ENCODE measurements at places on chromosomes 16 and 17.

- DNase-seq = peak; percentile 41
Observed at GRCh38 chr16:1309888-1310831, 724 bp downstream of the UBE2I start.

DNA sequence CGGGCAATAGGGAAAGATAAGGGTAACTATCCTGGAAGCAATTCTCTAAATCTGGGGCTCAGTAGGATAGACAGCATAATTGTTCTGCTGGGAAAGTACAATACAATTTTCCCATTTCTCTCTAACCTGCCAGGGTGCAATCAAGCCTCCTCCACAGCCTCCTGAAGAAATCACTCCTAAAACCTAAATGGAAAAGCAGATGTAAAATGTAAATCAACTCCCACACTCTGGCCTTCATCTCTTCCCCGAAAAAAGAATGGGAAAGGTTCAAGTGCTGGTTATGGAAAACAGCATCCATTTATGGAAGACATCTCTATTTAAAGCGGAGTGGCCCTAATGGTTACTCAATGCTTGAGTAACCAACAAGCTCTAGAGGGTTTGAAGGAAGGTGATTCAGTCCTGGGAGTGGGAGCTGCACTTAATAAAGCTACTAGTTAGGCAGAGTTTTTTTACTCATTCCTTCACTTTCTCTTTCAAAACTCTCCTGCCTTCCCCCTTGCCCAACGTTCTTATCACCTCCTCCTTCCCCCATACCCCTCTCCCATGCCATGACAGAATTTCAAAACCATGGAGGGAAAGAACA is 5.1 kb downstream of the MMD start:
- DNase-seq = no peak

DNA sequence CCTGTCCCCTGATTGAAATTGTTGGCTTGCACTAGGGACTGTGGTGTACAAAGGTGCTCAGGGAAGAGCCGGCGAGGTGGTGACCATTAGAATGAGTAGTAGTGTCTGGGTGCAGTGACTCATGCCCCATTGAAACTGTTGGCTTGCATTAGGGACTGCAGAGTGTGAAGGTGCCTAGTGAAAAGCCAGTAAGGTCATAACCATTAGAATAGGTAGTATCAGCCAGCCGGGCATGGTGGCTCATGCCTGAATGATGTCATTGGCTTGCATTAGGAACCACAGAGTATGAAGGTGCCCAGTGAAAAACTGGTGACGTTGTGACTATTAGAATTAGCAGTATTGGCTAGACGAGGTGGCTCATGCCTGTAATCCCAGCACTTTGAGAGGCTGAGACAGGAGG is 78.9 kb downstream of the ABCC6 start:
- DNase-seq = no peak

DNA sequence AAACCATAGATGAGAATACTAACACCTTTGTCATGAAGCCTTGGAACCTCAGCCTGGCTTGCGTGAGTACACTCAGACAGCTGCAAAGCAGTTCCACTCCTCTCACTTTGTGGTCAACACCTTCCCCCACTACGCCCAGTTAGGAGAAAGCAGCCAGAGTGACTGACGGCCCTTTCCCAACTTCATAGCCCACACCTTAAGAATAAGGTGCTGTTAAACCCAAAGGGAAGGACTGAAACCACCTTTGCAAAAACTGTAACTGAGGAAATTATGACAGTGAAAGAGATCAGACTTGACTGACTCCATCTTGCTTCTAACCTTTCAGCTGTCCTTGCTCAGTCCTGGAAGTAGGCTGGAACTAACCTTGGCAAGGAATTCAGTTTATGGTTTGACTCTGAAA is 13.7 kb downstream of the N4BP1 start:
- no peak for DNase-seq

DNA sequence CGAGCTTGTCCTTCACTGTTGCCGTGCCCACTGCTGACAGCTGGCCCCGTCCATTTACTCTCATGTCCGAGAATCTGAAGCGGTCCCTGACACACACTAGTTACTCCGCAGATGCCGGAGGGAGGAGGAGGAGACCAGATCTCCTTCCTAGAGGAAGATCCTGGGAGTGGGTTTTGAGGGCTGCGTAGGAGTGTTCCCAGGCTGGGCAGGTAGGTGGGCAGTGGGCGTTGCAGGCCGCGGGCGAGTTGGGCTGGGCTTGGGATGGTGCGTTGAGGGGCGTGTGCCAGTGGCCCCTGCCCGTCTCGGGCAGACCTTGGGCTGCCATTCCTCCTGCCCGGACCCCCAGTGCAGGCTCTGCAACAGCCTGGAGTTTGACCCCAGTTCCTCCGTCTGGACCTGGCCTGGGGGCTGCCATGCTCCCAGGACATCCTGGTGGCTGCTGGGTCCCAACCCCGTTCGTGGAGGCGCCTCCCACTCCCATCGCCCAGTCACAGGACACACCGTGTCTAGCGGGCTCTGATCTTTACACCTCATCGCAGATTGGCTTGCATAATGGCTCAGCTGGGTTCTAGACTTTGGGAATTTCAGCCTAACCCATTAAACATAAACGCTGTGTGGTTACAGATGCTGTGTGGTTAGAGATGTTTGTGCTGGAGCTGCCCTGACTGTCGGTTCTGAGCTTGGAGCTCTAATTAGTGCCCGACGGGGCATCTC is 22.8 kb downstream of the CACNA1H start:
- DNase-seq = no peak

GRCh38 chr16:72793017-72793416 is 254.9 kb downstream of the ZFHX3 start:
- no peak for DNase-seq

- no peak for DNase-seq
Observed at GRCh38 chr17:63609816-63610573, 9.3 kb downstream of the TACO1 start.

DNA sequence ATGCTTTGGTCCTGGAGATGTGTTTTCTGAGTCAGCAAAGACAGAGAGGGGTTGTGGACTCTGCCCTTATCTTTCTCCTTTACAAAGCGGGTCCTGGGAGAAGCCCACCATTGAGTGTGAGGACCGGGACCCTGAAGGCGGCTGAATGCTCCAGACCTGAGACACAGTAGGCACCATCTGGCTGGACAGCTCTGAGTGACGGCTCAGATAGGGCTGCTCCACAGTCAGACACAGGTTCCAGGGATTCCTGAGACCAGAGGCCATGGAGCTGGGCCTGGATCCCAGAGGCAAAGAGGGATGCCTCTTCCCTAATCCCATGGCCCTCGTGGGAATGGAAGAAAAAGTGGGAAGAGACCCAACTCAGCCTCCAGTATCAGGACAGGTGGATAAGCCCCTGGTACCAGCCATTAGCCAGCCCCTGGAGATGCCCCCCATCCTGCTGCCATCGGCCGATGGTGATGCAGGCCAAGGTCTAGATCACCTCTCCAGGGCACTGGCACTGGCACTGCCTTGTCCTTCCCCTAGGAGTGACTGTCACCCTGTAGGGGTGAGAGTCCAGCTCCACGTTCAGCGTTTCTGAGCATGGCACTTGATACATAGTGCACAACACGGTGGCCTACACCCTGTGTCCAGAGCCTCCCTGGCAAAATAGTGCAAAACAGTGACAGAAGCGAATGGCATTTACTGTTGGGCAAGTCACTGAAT is 4.7 kb downstream of the MMP15 start:
- no peak for DNase-seq

GRCh38 chr17:67082107-67082506 is 37.8 kb downstream of the CACNG1 start:
- no peak for DNase-seq

GRCh38 chr17:9291912-9292560 is 270.7 kb downstream of the NTN1 start:
- peak; percentile 4 for DNase-seq

DNA sequence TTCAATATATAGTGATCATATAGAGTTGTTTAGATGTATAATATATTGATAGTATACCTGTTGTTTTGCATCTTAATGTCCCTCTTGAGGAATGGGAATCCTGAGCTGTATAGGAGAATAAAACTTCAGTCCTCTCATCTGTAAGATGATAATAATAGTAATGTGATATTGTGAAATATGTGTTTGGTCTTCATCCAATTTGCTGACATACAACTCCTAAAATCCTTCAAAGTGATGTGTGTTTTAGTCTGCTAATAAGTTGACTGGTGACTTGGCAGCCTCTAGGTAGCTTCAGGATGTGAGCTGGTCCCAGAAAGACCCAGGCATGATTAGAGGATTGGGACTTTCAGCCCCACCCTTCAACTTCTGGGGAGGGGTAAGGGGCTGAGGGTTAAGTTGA is 22.8 kb upstream of the NFAT5 start:
- no peak for DNase-seq

GRCh38 chr17:81159611-81160265 is 5.6 kb upstream of the PVALEF start:
- DNase-seq = no peak

GRCh38 chr17:75250009-75250471 is 11.4 kb downstream of the GGA3 start:
- peak; percentile 31 for DNase-seq

GRCh38 chr17:43524945-43525575 is 21.1 kb downstream of the ETV4 start:
- DNase-seq = no peak

DNA sequence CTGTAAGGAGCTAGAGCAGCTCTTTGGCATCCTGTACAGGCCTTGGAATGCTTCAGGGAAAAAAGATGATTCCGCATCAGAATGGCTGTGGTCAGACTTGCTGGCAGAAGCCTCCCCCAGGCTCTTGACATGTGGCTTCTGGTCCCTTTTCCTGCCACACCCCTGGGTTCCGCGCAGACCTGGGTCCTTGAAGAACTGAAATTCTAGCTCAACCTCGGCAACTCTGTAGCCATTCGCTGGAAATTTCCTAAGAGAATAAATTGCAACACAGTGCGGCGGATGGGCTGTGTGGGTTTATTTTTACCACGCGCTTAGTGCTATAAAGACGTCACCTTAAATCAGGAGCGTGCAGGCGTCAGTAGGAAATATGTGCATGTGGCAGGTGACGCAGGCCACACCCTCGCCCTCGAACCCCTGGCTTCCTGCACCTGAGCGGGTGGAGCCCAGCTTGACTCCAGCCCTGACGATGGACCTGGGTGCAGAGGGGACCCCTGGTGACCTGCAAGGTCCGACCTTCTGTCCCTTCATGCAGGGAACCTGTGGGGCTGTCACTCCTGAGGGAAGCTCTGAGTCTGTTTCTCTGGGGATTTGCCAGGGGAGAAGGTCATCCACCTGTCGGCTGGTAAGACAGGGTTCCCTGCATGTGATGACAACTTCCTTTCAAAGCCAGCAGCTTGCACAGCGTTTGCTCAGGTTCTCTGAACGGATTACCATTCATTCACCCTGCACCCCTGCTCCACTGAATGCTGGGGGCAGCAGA is 46.3 kb downstream of the METRNL start:
- DNase-seq = no peak

GRCh38 chr17:18252160-18252559 is 6.4 kb downstream of the FLII start:
- DNase-seq = no peak

DNA sequence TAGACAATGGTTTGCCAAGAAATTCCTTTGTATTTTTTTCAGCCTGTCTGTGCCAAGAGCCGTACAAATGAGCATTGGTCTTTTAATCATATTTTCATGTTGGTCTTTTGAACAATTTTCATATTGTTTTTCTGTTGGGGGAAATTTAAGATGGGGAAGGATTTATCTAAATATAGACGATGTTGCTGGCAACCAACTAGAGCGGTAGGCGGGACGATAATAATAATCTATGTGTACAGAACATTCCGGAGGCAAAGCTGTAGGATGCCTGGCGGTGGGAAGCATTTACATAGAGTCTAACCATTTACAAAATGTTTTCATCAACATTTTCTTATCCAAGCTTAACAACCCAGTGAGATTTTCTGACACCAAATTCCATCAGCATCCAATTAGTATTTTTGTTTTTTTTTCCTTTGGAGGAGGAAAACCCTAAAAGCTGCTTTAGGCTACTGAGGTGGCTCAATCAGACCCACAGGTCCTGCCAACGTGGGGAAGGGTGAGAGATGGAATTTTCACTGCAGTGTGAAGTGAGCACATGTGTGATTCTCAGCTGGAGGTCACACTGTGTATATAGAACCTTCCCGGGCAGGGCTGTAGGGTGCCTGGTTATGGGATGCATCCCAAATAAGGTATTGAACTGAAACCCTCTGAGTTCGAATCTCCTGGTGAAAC is 11.7 kb upstream of the SEC14L1 start:
- no peak for DNase-seq

GRCh38 chr16:47069841-47070584 is 73.7 kb downstream of the NETO2 start:
- no peak for DNase-seq

DNA sequence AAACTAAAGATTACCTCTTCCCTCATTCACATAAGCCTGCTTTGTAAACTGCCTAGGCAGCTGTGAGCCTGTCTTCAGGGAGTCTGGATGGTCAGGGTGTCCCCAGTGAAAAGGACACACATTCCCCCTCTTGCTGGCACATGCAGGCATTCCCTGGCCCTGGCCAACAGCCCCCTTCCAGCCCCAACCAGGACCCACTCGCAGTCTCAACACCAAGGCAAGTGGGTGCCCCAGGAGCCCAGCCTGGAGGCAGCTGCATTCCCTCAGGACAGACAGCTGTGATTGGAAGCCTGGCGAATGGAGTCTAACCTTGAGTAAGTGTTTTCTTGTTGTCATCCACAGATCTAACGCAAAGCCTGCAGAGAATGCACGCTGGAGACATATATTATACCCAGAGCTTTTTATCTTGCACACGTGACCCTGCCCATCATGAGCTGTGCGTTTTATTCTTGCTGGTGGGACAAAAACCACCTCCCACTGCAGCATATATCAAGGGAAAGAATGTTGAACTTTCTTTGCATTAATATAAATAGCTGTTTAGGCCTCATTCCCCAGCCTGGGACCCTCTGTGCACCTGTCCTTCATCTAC is 95.0 kb upstream of the LHX1 start:
- no peak for DNase-seq

GRCh38 chr16:60729051-60729450 is 1307.2 kb downstream of the CDH8 start:
- no peak for DNase-seq

- DNase-seq = no peak
Observed at GRCh38 chr17:15232517-15232915, 32.6 kb downstream of the PMP22 start.

- DNase-seq = no peak
Observed at GRCh38 chr16:85369741-85370528, 243.2 kb upstream of the GSE1 start.

DNA sequence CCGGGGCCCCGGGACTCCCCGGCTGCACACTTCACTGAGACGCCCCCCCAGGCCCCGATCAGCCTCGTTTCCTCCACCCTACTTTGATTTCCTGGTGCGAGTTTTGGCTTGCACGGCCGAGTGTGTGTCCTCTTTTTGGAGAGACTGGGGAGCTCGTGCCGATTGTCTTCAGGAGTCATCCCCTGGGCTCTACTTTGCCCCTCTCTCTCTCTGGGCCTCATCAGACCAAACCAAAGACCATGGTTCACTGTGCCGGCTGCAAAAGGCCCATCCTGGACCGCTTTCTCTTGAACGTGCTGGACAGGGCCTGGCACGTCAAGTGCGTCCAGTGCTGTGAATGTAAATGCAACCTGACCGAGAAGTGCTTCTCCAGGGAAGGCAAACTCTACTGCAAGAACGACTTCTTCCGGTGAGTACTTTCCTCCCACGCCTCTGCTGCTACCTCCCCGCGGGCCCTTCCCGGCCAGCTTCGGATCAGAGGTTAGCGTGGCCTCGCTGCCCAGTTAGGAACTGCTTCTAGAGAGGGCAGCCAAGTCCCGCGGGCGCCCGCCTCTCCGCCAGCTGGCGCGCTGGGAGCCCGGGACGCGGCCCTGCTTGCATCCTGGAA is 787 bp downstream of the LHX1 start:
- peak; percentile 34 for DNase-seq
